ENCODE measurements at places on chromosomes 3 and 15.

GRCh38 chr15:72873379-72874233 is 90.0 kb upstream of the ADPGK start:
- DNase-seq, result no peak

- no peak for DNase-seq
Measured at GRCh38 chr15:101045835-101046691, 126.9 kb downstream of the LRRK1 start.

DNA sequence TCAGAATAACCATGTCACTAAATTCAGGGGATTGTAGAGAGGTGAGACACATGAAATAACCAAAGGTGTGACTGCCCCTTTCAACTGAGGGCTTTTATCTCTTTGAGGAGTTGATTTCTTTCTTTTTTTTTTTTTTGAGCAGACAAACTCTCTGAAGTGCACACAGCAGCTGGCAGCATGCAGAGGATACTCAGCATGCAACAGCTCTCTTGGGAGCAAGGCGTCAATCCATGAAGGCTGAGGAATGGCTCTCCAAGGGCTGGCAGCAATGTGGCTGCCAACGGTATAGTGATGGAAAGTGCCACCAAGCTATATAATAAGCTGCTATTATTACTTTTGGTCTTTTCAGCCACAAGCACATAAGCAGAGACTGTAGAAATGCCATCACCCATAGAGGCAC is 226.7 kb upstream of the FEZF2 start:
- DNase-seq, result no peak

DNA sequence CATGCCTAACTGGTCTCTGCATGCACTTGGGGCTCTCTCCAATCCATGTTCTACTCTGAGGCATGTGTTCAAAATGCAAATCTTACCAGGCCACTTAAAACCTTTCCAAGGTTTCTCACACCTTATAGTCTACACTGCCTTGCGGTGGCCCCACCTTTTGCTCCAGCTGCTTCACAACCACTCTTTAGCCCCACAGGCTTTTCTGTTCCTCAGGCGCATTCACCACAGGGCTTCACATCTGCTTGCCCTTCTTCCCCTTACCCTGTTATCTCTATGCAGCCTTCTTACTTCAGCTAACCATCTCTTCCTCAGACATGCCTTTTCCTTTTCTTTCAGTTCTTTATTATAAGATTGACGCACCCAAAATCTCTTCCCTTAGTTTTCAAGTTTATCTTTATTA is 37.8 kb downstream of the MINDY4B start:
- no peak for DNase-seq

GRCh38 chr3:62859203-62859791 is 15.9 kb downstream of the CADPS start:
- DNase-seq, result no peak

DNA sequence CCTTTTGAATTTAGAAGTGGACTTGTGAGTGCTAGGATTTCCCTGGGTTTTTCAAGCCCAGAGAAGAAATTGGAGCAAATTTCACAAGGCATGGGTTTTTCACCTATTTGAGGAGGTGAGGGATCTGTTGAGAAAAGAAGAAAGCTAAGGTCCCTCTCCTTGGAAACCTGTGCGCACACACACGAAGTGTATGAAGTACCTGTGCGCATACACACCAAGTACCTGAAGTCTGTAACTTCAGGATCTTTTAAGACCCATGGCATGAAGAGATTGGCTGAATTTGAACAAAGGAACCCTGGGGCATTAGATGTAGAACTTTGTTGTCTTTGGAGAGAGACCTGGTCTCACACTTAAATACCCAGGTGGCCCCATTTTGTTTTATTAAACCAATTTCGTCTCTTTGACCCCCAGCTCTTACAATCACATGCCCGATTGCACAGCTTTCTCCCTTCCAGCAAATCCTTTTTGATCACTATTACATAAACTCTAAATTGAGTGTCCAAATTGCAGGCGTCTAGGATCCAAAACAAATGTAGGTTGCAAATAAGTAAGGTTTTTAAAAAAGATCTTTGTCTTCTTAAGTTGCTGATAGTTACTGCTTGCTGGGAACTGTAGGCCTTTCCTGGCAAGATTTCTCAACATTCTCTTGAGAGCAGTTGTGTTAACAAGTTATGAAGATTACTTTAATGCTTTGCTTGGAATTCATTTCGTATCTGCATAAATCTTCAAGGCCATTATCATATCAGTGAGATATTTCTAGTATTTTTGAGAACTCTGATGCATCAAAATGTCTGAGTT is 64.3 kb downstream of the CMTM8 start:
- DNase-seq, result no peak

DNA sequence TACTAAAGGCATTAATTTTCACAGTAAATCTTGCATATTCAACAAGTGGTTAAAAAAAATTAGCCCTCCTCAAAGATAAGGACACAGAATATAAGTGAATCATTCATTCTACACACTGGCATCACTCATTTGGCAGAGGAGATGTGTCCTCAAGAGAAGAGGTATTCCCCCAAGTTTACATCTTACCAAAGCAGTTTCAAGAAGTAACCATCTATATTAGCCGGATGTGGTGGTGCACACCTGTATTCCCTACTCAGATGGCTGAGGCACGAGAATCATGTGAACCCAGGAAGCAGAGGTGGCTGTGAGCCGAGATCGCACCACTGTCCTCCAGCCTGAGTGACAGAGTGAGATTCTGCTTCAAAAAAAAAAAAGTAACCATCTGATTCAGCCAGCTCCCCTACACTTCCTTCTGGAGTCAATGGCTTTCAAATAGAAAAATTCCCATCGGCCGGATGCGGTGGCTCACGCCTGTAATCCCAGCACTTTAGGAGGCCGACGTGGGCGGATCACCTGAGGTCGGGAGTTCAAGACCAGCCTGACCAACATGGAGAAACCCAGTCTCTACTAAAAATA is 15.4 kb downstream of the RAF1 start:
- DNase-seq, result no peak

DNA sequence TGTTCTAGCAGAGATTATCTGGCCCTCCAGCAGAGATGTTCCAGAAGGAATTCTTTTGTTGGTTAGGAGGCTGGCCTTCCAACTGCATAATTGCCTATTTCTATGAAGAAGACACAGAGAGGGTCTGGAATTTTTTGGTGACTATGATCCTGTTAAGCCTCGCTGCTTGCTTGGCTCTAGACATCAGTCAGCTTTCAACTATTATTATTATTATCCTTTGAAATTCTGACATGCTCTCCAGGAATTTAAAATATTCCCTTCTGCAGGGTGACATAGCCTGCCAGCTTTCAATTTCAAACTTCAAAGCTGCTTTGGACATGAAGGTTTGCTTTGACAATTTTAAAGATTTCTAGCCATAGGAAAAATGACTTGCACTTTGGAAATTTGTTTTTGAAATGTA is 26.3 kb upstream of the ZNF148 start:
- DNase-seq, result peak; percentile 19

- DNase-seq, result no peak
Measured at GRCh38 chr15:52670087-52670486, 9.1 kb downstream of the ATOSA start.

All from mesendoderm (in vitro differentiated cells).